SJSA1 (cell line): ENCODE measurements at places on chromosomes 7 and 10. TPM values are rescaled to one million over a fixed set of nuclear protein-coding genes. Genes with fewer than 3 reads are reported as not detected.
A peak's percentile ranks its signal among the peaks of the same experiment; 100 is the strongest.

The NPM3 gene
- 80.7 and 137 TPM in 2 replicates for total RNA-seq

DNA sequence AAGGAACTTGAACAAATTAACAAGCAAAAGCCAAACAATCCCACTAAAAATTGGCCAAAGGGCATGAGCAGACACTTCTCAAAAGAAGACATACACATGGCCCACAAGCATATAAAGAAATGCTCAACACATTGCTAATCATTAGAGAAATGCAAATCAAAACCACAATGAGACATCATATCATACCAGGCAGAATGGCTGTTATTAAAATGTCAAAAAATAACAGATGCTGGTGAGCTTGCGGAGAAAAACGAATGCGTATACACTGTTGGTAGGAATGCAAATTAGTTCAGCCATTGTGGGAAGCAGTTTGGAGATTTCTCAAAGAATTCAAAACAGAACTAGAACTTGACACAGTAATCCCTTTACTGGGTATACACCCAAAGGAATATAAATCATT lies 311.7 kb upstream of the HPS1 start:
- no peak overlapping the region for H3K27ac ChIP-seq
- no peaks in the 10 kb centered on the region for H3K4me1 ChIP-seq
- H3K4me3 ChIP-seq: no peak overlapping the region
- no peaks in the 10 kb centered on the region for H3K27me3 ChIP-seq
- no peaks in the 10 kb centered on the region for H3K36me3 ChIP-seq
- DNase-seq: no peak

The SLC26A5 gene
- total RNA-seq: not detected in 2 replicates

DNA sequence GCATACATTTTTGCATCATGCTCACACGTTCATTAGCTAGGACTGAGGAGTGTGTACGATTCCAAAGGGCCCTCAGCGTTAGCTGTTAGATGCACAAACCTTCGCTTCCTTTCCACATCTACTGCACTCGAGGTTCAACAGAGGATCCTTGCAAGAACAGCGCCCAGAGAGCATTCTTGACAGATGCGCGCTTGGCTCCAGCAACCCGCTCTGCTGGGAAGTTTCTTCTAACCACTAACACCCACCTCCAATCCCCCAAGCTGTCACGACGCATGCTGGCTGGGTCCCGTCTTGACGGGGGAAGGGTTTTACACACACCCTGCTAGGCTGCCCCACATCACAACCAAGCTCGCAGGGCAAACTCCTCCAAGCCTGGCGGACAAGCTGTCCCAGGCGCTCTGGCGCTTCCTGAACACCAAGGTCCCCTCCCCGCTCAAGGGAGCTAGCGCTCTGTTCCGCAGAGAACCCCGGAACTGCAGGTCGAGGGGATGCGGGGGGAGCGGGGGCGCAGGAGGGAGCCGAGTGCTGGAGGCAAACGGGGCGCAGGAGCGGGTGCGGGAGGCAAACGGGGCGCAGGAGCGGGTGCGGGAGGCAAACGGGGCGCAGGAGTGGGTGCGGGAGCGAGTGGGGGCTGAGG lies 653 bp upstream of the ADRB1 start:
- peaks cover 19% of the 10 kb centered on the region for H3K27me3 ChIP-seq
- no peaks in the 10 kb centered on the region for H3K36me3 ChIP-seq
- peaks cover 35% of the 10 kb centered on the region for H3K4me1 ChIP-seq
- peak overlapping the region; percentile 57 for H3K4me3 ChIP-seq
- peak; percentile 59 for DNase-seq

- DNase-seq: no peak
- H3K27me3 ChIP-seq: no peaks in the 10 kb centered on the region
- H3K36me3 ChIP-seq: no peaks in the 10 kb centered on the region
- H3K4me1 ChIP-seq: peaks cover 5% of the 10 kb centered on the region; the same call in 1 of the 2 replicates
Observed at GRCh38 chr7:16044645-16045044, 358.2 kb upstream of the MEOX2 start.

DNA sequence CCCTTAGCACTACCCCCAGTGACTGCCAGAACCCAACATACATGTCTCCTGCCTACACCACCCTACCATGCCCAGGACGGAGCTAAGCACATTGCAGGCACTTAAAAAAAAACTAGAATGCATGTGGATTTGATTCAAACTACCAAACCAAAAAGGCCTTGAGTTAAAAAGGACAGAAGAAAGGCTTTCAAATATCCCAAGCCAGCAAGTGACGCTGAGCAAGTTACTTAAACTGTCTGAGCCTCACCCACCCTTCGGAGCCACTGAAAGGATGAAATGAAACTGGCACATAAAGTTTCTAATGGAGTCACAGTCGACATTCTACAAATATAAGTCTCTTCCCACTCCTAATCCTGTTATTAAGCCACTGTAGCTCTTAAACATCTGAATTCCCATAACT lies 1.8 kb downstream of the CPXM2 start:
- no peak for DNase-seq
- no peaks in the 10 kb centered on the region for H3K4me1 ChIP-seq
- no peaks in the 10 kb centered on the region for H3K36me3 ChIP-seq
- no peak overlapping the region for H3K4me3 ChIP-seq

The NKX2-3 gene
- 1.4 TPM in 1 of 2 replicates, not detected in the other for total RNA-seq

DNA sequence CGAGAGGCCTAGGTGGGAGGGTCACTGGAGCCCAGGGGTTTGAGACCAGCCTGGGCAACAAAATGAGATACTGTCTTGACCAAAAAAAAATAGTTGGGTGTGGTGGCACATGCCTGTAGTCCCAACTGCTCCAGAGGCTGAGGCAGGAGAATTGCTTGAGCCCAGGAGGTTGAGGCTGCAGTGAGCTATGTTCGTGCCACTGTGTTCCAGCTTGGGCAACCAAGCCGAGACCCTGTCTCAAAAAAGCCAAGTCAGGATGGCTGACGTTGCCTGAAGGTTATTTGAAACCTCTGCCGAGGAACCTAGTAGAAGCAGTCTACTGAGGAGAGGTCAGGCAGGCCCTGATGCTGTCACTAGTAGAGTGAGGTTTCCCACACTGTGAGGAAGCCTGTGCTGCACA lies 22.8 kb downstream of the DNAJB6 start:
- no peak overlapping the region for H3K4me3 ChIP-seq
- H3K27ac ChIP-seq: no peak overlapping the region
- H3K36me3 ChIP-seq: peaks cover 78% of the 10 kb centered on the region
- DNase-seq: no peak

- H3K4me3 ChIP-seq: no peak overlapping the region
- H3K4me1 ChIP-seq: no peaks in the 10 kb centered on the region
- no peaks in the 10 kb centered on the region for H3K27me3 ChIP-seq
- no peak overlapping the region for H3K27ac ChIP-seq
Observed at GRCh38 chr7:12737373-12737772, 49.9 kb downstream of the ARL4A start.

DNA sequence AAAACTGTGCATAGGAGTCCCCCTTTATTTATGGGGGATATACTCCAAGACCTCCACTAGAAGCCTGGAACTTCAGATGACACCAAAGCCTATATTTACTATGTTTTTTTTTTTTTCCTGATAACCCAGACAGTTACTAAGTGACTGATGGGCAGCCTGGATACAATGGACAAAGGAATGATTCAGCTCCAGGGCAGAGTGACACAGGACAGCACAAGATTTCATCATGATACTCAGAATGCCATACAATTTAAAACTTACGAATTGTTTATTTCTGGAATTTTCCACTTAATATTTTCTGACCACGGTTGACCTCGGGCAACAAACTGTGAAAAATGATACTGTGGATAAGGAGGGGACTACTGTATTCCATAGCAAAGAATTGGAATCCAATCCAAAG lies 843.6 kb downstream of the PCDH15 start:
- no peaks in the 10 kb centered on the region for H3K27me3 ChIP-seq
- no peaks in the 10 kb centered on the region for H3K36me3 ChIP-seq
- H3K27ac ChIP-seq: no peak overlapping the region
- no peak for DNase-seq
- H3K4me1 ChIP-seq: no peaks in the 10 kb centered on the region
- H3K4me3 ChIP-seq: no peak overlapping the region

DNA sequence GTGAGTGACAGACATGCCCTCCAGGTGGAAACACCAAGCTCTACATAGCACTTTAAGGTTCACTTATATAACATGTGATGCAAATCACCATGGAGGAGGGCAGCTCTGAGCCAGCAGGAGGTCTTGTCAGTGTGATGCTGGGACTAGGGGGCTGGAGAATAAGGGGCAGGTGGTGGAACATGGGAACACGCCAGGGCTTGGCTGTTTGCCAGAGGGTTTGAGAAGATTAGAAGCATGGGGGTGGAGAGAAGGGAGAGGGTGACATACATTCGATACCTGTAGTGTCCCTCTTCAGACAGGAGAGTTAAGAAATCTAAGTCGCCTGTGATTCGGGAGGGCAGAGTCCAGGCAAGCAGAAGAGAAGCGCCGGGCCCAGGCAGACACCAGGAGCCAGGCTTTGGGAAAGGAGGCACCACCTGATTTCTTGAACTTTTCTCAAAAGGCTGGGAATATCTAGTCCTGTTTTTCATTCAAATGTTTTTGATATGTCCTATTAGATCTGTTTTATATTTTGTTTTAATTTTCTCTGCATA lies 16.9 kb upstream of the LAMB4 start:
- no peak overlapping the region for H3K4me3 ChIP-seq
- H3K4me1 ChIP-seq: no peaks in the 10 kb centered on the region; the same call in 1 of the 2 replicates

The MPLKIP gene
- total RNA-seq: 40.1 and 53.2 TPM in 2 replicates

DNA sequence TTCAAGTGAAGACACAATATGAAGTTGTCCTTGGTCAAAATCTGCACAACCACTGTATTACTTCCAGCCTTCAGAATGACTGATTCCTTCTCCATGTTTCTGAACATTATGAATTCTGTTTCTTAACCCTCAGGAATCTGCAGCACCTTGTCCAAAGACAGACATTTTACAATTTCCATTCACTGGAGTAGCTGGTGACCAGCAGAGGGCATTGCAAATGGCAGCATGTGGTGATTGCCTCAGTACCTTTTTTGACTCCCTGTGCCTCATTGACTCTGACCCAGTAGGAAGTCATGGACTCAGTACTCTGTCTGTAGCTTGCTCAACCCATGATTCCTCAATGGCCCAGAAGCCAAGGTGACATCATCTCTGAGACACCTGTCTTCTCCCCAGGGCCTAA lies 879 bp upstream of the VPS41 start:
- H3K27ac ChIP-seq: no peak overlapping the region
- H3K27me3 ChIP-seq: no peaks in the 10 kb centered on the region
- no peak overlapping the region for H3K4me3 ChIP-seq
- H3K36me3 ChIP-seq: no peaks in the 10 kb centered on the region
- DNase-seq: no peak

DNA sequence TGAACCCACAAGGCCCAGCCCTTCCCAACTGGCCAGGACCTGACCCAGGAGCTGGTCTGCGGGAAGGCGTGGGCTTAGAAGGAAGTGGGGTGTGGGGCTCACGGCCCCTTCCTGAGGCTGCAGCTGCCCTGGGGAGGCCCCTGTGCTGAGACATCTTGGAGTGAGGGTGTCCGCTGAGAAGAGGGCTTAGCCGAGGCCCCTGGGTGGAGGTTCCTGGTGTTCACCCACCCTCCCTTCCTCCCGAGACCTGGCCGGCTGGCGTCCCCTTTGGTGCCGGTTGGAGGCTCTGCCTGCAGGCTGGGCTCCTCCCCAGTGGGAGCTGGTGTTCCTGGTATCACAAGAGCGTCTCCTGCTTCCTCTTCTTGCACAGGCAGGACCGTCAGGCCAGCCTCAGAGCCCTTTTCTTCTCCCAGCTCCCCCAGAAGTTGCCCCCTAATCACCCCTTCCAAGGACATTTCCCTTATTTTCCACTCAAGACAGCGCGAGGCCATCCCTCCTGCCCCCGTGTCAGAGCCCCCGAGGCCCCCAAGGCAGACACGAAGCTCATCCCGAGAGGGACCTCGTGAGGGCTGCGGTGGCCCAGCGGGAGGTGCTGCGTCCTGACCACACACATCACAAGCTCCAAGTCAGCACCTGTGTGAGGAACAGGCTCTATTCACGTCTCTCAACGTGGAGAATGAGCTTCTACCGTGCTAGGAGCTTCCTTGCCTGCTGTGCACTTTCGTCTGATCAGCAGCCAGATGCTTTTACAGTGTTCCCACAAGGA lies 25.1 kb upstream of the FAM20C start:
- no peak overlapping the region for H3K27ac ChIP-seq
- H3K4me3 ChIP-seq: no peak overlapping the region
- no peaks in the 10 kb centered on the region for H3K36me3 ChIP-seq
- no peak for DNase-seq
- no peaks in the 10 kb centered on the region for H3K4me1 ChIP-seq

The TRIL gene
- 0.05 TPM in 1 of 2 replicates, not detected in the other for total RNA-seq

DNA sequence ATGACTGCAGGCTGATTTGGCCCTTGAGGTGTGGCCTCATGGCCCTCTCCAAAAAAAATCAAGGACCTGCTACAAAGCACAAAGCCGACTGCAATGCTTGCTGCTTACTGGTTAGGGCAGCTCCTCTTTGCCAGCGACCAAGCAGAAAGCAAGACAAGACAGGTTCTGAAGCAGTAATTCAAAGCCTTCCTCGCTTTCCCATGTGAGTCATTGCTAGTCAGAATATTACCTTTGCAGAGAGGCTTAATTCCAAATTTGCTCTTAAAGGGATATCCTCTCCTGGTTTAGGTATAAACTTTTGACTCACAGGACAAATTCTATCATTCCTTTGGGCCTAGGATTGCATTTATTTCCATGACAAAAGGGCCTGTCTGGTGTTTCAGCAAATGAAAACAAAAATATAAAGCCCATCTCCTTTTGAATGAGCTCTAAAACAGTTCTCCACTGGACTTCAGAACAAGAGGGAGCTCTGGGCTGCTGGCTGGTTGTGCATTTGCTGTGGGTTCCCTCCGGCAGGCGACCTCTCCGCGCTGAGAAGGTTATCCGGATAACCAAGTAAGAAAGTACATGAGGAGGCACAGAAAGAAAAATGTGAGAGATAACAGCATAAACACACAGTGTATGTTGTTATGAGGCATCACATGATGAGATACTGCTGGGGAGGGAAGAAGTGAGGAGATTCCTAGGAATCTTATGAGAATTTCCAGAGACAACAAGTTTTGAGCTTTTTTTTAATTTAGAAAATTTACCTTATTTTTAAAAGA lies 90.8 kb downstream of the EGFR start:
- no peaks in the 10 kb centered on the region for H3K27me3 ChIP-seq
- no peaks in the 10 kb centered on the region for H3K36me3 ChIP-seq
- no peak for DNase-seq
- H3K27ac ChIP-seq: no peak overlapping the region

GRCh38 chr7:116511552-116512519 lies 12.3 kb downstream of the CAV2 start:
- peaks cover 5% of the 10 kb centered on the region for H3K36me3 ChIP-seq
- H3K4me1 ChIP-seq: peaks cover 17% of the 10 kb centered on the region
- H3K27ac ChIP-seq: peak overlapping the region; percentile 82
- no peaks in the 10 kb centered on the region for H3K27me3 ChIP-seq

The PLEKHS1 gene
- 0.03 TPM in 1 of 2 replicates, not detected in the other for total RNA-seq
